ENCODE measurements at places on chromosomes 5 and 9. TPM values are rescaled to one million over a fixed set of nuclear protein-coding genes. Genes with fewer than 3 reads are reported as not detected.

The PGGT1B gene
- 12.2 TPM for total RNA-seq

The PCDHB8 gene
- total RNA-seq, result 0.38 TPM

The TICAM2 gene
- total RNA-seq, result 2.4 TPM

The PCDHGA3 gene
- total RNA-seq, result 3.6 TPM

The SRA1 gene
- 16.4 TPM for total RNA-seq

The SPATA31A3 gene
- not detected for total RNA-seq

The SMIM27 gene
- total RNA-seq, result 4.7 TPM

The ASB6 gene
- 15.6 TPM for total RNA-seq
